ENCODE measurements at places on chromosomes 7 and 10. TPM values are rescaled to one million over a fixed set of nuclear protein-coding genes. Genes with fewer than 3 reads are reported as not detected.

Gene MSMB
- not detected for total RNA-seq

Gene CCL24
- total RNA-seq = not detected

Gene TPK1
- total RNA-seq = 3.1 TPM

Gene C7orf57
- under 0.01 TPM for total RNA-seq

Gene GNAT3
- not detected for total RNA-seq

Gene IDI2
- not detected for total RNA-seq

Gene BMPER
- total RNA-seq = 24.5 TPM

Gene COL13A1
- 34.2 TPM for total RNA-seq

Gene MTPN
- 74.8 TPM for total RNA-seq

Gene PDE6C
- total RNA-seq = not detected

Gene MACROH2A2
- total RNA-seq = 1.3 TPM

Gene CSTF2T
- total RNA-seq = 19.6 TPM

Gene C10orf105
- under 0.01 TPM for total RNA-seq

Gene TRIL
- 0.22 TPM for total RNA-seq

Gene SLC18A3
- total RNA-seq = not detected

Gene HTR7
- total RNA-seq = 13.5 TPM

Gene CYP3A4
- not detected for total RNA-seq

Gene HOXA1
- not detected for total RNA-seq

Gene CDK1
- 82.0 TPM for total RNA-seq

Gene CLDN15
- total RNA-seq = 5.9 TPM

Gene PPP1R9A
- total RNA-seq = 0.14 TPM

Gene TMEM178B
- total RNA-seq = not detected

Gene ACSM6
- not detected for total RNA-seq

Gene TPST1
- total RNA-seq = 136 TPM

Gene CPN1
- not detected for total RNA-seq

Gene TMEM140
- 3.0 TPM for total RNA-seq

Gene COL1A2
- total RNA-seq = 2,752 TPM

Gene MUC12
- 0.43 TPM for total RNA-seq

Gene DNAJC12
- total RNA-seq = 0.29 TPM

Gene GBF1
- total RNA-seq = 74.6 TPM

Gene NPTX2
- 4.3 TPM for total RNA-seq

Gene UCMA
- total RNA-seq = not detected

Gene NKX2-3
- not detected for total RNA-seq

Gene GTPBP10
- 15.9 TPM for total RNA-seq

Gene CACNB2
- total RNA-seq = 0.14 TPM

Gene ARHGAP22
- 7.0 TPM for total RNA-seq

Gene NACAD
- total RNA-seq = 1.3 TPM

Gene AQP1
- total RNA-seq = 3.9 TPM

Gene CDH23
- under 0.01 TPM for total RNA-seq

Gene GLI3
- total RNA-seq = 5.9 TPM

Gene FAM241B
- not detected for total RNA-seq

Gene CTTNBP2
- total RNA-seq = not detected

Gene VENTX
- total RNA-seq = not detected

Gene TDRD1
- not detected for total RNA-seq

Gene CALHM1
- total RNA-seq = not detected

Gene LYZL2
- total RNA-seq = not detected

Gene DYDC1
- total RNA-seq = not detected

Gene NUTM2B
- total RNA-seq = under 0.01 TPM

Gene MEIG1
- total RNA-seq = not detected

Gene TAS2R41
- total RNA-seq = 0.29 TPM

Gene PAPOLB
- under 0.01 TPM for total RNA-seq

Gene VSTM2A
- not detected for total RNA-seq

Gene SPDYE1
- not detected for total RNA-seq

Gene SDK1
- total RNA-seq = 1.1 TPM

Gene PRLHR
- total RNA-seq = not detected

Gene PILRA
- not detected for total RNA-seq

Gene ERV3-1
- 10.9 TPM for total RNA-seq

Gene UNC5B
- total RNA-seq = 116 TPM

Gene CAMK2B
- 0.22 TPM for total RNA-seq
